Kidney (tissue), 22 donors: ENCODE measurements at places on chromosomes 1 and 21. TPM values are rescaled to one million over a fixed set of nuclear protein-coding genes. Genes with fewer than 3 reads are reported as not detected.

DNA sequence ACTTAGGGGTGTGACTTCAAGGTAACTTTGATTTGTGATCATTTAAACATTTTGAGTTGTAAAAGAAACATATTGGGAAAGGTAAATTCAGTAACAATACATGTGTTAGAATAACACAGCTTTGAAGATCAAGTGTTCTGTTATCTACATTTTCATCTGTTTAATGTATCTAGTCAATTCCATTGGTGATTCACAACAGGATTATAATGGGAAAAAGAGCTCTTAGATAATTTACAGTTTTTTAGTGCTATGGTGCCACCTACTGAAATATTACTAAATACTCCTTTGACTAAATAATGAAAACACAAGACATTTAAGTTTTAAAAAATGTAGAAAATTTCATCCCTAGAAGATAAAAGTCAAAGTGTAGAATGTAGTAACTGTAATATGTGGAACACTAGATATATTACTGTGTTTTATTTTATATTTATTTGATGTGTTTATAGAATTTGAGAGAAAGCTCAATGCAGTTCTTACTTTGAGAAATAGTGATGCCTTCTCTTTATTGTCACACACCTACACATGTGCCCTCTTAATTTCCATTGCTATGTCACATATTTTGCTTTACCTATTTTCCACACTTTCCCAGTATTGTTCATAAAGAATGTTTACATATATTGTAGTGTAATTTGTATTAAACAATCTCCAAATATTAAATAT is 47.4 kb downstream of the PTPRC start:
- no peak for DNase-seq

DNA sequence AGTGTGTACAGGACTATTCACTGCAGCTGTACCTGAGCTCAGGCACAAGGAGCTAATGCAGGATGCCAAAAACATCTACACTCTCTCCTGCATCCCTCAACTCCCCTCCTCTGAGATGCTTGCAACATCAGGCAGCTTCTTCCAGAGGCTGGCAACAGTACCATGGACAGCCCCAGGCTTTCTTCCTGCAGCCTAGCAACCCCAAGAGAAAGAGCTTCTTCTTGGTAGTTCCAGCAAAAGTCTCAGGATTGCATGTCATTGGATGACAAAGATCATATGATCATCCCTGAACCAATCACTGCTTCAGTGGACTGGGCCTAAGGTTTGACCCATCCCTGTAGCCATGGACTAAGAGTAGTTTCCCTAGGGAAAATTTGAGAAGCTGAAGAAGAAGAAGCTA is 46.7 kb downstream of the CAMK2N1 start:
- peak; percentile 40 for DNase-seq

DNA sequence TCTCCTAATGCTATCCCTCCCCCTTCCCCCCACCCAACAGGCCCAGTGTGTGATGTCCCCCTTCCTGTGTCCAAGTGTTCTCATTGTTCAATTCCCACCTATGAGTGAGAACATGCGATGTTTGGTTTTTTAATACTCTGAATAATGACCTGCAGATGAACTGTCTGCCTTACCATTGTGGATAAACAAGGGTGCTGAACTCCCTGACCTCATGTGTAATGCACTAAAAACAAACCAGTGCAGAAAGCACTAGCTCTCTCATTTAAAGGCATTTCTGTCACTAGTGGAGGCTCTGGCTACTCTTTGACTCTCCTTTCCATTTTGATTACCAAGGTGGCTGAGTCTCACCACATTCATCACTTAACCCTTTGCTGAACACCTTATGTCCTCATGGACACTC is 23.1 kb upstream of the TRAF3IP3 start:
- DNase-seq = no peak

GRCh38 chr1:210688512-210689234 is 360.0 kb downstream of the HHAT start:
- no peak for DNase-seq

ANKRD35 gene
- 0.71 TPM for polyA plus RNA-seq
